ENCODE measurements at places on chromosomes 13 and 19. TPM values are rescaled to one million over a fixed set of nuclear protein-coding genes. Genes with fewer than 3 reads are reported as not detected.
A peak's percentile ranks its signal among the peaks of the same experiment; 100 is the strongest.

The TMEM150B gene
- not detected for total RNA-seq

GRCh38 chr19:12652219-12652618 is 14.3 kb downstream of the MAN2B1 start:
- no peak for DNase-seq

DNA sequence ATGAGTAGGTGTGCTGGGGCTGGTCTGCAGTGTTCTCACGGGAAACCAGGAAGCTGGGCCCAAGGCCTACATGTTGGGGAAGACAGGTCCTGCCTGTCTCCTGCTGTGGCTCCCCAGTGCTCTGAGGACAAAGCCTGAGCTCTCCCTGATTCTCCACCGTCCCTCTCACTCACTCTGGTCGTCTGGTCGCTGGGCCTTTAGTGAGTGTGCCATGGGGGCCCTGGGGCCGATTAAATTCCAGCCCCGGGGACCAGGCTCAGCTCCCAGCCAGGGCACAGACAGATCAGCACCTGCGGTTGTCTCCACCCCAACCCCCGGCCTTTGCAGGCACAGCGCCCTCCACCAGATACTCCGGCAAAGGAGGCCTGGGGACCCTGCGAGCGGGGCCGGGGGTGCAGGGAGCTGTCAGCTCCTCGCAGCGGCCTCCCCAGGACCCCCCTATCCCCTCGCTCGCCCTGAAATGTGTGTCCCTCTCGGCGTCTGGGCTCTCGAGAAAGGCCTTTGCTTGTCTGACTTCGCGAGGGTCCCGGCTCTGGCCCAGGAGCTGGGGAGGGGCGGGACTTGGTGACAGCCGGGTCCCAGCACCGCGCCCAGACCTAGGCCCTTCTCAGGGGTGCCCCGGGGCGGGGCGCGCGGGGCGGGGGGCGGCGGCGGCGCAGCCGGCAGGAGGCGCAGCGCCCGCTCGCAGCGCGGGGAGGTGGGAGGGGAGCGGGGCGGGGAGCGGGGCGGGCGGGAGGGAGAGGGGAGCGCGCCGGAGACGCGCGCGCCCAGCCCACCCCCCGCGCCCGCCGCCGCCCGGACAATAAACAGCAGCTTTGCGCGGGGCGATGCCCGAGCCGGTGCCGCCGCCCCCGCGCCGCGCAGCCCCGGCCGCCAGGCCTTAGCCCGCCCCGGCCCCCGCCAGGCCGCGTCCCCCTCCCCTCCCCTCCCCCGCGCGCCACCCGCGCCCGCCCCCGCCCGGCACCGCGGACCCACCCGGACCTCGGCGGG is at the start of gene PALM:
Gene PALM, plus strand, starts transcription at position 782 of the 990 bp plus-strand sequence. CDS start 212 bp downstream, outside the sequence.
- no peak for DNase-seq

The CGB8 gene
- not detected for total RNA-seq

GRCh38 chr13:66102864-66103263 is 1127.3 kb downstream of the PCDH9 start:
- peak; percentile 36 for DNase-seq

The C2CD4C gene
- under 0.01 TPM for total RNA-seq

DNA sequence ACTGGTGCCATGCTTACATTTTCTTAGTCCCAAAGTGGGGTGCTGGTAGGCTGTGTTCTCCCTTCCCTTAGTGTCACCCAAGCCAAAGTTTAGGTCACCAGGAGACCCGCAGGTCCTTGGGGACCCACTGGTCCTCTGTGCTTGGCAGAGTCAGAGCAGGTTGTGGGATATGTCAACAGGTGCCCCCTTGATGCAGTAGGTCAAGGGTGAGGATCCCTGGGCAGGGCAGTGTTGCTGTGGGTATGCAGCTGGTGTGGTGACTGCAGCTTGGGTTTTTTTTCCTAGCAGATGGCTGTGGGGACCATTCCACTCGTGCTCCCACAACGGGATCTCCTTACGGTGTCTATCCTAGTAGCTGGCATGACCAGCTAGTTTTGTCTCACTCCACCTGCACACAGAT is 23.7 kb downstream of the NHLRC3 start:
- DNase-seq: no peak

- no peak for DNase-seq
These were observed 411.6 kb upstream of the SLITRK5 start for GRCh38 chr13:87259479-87260083.

DNA sequence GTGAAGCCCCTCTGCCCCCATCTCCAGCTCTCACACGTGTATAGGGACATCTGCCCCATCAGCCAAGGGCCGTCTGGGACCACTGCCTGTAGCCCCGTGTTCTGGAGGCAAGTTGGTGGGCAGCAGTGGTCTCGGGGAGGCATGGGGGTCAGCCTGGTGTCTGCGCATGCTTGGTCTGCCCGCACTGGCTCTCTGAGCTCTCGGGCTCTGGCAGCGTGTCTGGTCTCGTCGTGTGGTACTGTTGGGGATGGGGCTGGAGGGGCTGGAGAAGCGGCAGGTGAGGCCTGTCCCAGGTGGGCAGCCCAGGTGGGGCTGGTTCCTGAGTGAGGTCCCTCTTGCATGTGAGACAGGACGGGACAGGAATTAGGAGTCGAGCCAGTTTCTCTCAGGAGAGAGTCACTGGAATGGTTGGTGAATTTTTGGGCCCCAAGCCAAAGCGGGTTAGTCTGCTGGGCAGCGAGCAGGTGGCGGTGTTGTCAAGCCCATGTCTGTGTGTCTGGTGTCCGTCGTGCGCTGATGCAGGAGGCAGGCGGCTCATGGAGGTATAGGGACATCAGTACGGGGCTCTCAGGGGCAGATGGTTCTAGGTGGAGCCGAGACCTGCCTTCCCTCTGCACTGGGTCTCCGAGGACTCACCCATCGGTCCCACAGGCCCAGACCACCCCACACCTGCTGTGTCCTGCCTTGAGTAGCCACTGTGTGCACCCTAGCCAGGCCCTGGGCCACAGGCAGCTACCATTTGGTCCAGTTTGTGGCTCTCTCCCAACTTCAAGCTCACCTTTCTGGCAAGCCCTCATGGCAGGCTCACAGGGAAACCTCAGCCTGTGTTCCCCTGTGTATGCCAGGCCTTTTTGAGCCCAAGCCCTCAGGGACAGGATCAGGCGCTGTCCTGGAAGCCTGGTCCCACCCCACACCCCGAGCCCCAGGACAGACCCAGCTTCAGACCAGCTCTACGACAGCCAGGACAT is 18.2 kb downstream of the COMP start:
- no peak for DNase-seq

The PVR gene
- total RNA-seq: 93.0 TPM

DNA sequence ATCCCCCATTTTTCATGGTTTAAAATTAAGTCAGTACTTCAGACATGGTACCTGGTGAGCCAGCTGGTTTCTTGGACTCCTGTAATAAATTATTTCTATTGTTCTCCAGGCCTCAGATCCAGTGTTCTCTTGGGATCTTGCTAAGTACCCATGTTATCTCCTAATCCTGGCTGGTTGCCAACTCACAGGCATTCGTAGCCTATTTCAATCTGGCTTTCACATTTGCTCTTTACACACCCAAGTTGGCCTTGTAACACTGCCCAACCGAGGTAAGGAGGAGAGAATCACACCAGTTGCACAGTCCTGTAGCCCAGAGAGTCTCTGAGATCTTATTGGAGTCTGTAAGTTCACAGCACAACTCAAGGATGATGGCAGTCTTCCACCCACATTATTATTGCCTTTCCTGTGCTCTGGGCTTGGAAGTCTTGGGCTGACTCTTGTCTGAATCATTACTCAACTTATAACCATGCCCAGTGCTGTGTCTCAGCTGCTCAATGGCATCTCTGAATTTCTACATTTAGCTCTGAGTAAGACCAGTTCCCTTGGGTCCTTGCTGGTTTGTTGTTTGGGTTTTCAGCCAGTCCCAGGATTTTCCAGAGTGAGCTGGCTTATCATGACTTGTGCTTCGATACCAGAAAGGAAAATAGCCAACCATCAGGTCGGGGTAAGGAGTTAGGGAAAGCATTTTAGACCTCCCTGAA is 76.6 kb upstream of the KLF12 start:
- DNase-seq: peak; percentile 98

DNA sequence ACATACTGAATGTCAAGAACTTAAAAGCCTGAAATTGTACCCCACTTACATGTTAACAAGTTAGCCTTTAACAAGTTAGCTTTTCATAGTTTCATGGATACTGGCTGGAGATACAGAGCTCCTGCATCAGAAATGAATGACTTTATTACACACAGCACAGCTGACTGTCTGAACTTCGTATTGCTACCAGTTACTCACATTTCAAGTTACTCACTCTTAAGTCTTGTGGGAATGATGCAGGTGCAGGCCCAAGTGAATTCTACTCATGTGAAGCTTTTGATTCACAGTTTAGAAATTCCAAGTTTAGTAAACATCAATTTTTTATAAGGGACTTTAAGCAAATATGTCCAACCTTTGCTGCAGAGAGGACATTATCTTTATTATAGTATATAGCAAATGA is 762.2 kb upstream of the PRR20A start:
- no peak for DNase-seq

The EML2 gene
- 11.8 TPM for total RNA-seq

The ZNF433 gene
- total RNA-seq: 6.4 TPM

- no peak for DNase-seq
These were observed 149.8 kb downstream of the EFNB2 start for GRCh38 chr13:106385654-106386053.

The RASIP1 gene
- total RNA-seq: 0.18 TPM

The ZNF443 gene
- 3.2 TPM for total RNA-seq

GRCh38 chr19:50906217-50906616 is 5.0 kb downstream of the KLK4 start:
- no peak for DNase-seq

DNA sequence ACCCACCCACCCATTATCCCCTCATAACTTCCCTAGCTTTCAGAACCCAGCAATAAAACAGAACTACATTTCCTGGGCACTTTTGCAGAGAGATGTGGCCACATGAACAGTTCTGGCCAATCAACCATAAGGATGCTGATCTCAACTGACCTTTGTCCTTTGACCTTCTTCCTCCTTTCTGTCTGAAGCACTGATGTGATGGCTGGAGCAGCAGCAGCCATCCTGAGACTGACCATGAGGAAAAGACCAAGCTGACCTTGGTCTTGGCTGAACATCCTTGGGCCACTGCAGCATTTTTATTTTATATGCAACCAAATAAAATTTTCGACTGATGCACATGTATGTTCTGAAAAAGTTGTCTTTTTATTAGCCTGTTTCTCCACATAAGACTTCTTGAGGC is 33.1 kb upstream of the CACNA1A start:
- no peak for DNase-seq

DNA sequence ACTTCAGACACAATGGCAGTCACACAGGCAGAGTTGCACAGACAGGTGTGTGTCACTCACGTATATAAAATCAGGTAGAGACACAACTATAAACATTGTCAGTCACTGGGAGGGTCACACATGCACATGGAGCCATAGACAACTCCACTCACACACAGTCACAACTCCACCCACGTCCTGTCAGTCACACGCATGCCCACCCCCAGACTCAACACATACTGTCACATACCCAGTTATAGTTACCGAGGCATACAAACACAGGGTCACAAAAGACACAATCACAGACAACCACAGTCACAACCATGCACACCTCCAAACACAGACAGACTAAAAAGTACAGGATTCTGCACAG is 1.5 kb downstream of the NUMBL start:
- DNase-seq: no peak

GRCh38 chr19:18848878-18849661 is 17.3 kb downstream of the UPF1 start:
- DNase-seq: peak; percentile 40

The ZNF490 gene
- total RNA-seq: 9.0 TPM

- peak; percentile 67 for DNase-seq
These were observed 20.7 kb upstream of the TPT1 start for GRCh38 chr13:45361596-45362206.

GRCh38 chr13:28867564-28867963 is 47.4 kb downstream of the MTUS2 start:
- DNase-seq: no peak

The PSG3 gene
- not detected for total RNA-seq

The ARHGAP33 gene
- total RNA-seq: 0.72 TPM

DNA sequence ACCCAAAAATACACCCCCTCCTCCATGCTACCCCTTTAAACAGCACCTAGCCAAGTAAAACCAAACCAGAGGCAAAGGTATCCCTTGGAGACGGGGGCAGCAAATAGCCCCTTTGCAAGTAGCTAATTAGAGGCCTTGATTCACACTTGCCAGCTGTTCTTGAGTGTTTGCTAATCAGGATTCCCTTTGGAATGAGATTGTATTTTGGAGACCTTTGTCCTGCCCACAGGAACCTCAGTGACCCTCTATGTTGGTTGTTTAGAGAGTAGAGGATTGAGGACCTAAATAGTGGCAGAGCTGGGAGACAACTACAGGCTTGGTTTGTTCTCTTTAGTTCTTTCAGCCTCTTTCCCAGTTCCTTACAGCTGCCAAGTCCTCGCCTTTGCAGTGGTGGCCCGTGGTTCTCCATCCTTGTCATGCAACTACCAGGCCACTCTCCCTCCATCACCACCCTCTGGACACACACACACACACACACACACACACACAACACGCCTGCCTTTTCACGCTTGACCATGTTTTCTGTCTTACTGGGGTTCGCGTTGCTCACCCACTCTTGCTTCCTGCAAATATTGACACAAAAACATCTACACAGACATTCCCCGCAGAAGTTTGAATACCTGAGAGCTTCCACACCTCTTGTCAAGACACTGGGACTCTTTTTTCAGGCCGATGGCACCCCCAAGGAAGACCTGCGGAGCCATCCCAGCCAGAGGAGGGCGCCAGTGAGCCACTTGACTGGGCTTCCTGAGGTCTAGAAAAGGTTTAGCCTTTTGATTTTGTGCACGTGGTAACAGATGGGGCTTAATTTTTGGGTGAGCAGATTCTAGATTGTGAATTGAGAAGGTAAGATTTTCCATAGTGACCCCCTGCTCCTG is 80.0 kb upstream of the GPR183 start:
- DNase-seq: no peak

DNA sequence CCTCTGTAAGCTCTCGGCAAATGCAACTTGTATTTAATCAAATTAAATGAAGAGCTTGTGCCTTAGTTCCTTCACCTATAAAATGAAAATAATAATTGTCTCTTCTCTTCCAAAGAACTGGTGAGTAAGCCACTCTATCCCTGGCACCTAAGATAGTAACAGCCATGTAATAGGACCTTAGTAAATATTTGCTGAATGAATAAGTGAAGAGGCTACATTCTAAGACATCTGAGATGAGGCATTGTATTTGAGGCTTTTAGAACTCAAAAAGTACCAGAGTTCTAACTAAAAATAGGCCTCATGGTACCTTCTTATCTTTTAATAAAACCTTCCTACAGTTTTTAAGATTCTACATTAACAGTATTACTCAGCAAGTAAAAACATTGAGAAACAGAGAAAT is 17.3 kb upstream of the DCLK1 start:
- DNase-seq: no peak

- DNase-seq: no peak
These were observed 2.5 kb upstream of the TMEM59L start for GRCh38 chr19:18610245-18610555.

GRCh38 chr19:47494211-47494547 is 10.2 kb upstream of the KPTN start:
- DNase-seq: no peak

The CCL25 gene
- not detected for total RNA-seq

Measured in IMR-90 (cell line).